IPS DF 19.7 (cell line): ENCODE measurements at places on chromosomes 7 and 10.
A peak's percentile ranks its signal among the peaks of the same experiment; 100 is the strongest.

DNA sequence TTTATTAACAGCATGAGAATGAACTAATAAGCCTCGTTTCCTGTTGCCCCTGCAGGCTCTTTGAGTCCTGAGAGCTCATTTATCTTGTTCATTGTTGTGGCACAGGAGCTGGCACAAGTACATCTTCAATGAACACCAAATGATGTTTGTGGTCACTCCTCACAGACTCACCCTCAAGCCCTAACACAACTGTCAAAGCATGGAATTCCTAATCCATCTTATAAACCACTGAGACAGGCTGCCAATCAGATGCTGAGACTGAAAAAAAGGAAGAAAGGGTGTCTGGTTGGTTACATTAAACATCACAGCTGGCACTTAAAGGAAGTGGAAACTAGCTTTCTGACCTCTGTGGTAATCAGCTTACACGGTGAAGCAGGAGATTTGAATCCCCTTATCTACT lies 7.7 kb upstream of the CCDC172 start:
- DNase-seq: no peak

GRCh38 chr10:45550903-45551786 lies 121.4 kb downstream of the ZFAND4 start:
- no peak for DNase-seq

GRCh38 chr10:98920360-98920759 lies 315.3 kb downstream of the HPSE2 start:
- DNase-seq: no peak

DNA sequence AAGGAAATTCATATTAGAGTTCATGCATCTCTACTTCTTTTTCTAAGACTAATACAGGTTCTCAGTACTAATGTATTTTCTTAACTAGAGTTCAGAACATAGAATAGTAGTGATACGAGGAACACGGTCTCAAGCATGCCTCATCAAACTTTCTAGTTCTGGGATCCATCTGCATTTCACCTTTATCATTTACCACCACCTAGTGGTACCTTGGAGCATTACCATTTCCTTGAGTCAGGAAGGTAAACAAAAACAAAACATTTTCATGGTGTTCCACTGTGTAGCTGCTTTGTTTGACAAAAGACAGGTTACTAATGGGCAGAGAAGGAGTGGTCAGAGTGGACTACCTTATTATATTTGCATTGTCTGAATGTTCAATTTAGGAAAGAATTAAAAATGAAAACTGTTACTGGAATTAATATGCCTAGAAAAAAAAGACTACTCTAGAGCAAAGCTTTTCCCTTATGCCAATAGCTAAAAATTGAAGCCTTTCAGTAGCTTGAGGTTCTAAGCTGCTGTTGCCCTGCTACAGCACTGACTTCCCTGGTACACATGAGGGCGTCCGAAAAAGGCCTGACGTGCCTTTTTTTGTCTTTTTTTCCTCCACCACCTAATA lies 44.5 kb downstream of the STARD3NL start:
- DNase-seq: peak; percentile 15

DNA sequence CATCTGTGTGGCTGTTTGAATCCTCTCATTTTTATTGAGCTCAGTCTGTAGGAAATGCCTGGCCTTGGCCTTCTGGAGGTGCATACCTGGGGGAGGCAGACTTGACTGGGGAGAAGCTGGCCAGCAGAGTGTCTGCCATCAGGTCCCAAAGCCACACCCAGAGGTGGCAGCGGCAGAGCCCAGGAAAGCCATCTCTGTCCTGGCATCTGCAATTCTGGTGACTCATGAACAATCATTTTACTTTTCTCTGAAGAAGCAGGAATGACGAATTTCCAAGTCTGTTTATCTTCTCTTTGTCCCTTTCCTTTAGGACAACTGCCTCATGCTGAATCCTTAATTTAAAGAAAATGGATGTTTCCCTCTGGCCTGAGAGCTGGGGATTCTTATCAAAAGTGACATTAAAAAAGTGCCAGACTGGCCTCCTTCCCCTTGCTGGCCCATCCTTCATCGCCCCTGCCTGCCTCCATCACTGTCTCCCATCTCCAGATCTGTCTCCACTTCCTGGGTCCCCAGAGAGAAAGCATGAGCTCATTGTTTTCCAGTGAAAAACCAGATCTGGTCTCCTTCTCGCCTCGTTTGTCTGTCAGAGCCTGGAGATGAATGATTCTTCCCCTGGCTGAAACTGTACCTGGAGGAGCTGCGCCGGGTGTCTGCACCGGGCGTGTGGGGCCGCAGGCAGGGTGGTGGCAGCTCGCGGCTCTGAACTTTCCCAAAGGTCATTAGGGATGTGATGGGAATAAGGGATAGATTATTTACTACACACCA lies 124.5 kb downstream of the TMEM178B start:
- no peak for DNase-seq

DNA sequence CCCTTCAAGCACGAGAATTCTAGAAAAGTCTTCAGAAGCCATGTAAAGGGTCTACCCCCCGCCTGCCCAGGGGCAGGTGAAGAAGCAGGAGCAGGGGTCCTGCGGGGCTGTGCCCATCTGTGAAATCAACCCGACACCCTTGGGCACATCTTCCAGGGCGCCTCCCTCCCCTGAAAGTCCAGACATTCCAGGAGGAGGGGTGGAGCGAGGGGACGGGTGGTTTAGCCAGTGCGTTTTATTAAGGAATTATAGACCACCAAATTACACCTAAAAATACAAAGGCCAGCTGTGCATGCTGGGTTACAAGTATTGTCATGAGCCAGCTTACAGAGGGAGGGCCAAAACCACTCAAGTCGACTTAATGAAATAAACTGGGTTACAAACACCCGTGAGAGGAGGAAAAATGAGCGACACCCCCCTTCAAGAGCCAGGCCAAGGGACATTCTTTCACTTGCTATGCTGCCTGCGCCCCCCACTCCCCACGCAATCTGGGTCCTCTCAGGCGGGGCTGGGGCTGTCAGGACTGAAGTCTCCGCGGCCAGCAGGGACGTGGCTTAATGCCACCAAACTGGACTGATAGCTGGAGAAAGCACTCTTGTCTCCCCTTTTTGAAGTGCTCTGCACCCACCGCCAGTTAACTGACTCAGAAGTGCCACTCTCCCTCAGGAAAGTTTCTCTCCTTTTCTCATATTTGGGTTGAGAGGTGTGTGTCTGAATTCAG lies 360.3 kb downstream of the FRMD4A start:
- no peak for DNase-seq

DNA sequence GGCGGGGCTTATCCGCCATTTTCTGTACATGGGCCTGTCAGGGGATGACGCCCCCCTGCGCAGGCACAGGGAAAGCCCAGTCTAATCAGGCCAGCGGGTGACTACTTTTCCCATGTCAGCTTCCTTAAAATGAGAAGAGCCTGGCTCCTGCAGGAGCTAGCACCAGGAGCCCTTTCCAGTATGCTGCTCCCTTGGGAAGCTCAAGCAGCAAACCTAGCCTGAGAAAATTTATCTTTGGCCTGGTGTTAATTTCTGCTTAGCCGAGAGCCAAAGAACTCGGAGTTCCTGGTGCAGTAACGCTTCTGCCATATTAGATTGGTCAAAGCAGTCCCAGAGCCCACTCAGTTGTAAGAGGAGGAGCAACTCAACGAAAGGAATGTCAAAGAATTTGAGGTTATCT lies 239.0 kb upstream of the PHYHIPL start:
- no peak for DNase-seq

DNA sequence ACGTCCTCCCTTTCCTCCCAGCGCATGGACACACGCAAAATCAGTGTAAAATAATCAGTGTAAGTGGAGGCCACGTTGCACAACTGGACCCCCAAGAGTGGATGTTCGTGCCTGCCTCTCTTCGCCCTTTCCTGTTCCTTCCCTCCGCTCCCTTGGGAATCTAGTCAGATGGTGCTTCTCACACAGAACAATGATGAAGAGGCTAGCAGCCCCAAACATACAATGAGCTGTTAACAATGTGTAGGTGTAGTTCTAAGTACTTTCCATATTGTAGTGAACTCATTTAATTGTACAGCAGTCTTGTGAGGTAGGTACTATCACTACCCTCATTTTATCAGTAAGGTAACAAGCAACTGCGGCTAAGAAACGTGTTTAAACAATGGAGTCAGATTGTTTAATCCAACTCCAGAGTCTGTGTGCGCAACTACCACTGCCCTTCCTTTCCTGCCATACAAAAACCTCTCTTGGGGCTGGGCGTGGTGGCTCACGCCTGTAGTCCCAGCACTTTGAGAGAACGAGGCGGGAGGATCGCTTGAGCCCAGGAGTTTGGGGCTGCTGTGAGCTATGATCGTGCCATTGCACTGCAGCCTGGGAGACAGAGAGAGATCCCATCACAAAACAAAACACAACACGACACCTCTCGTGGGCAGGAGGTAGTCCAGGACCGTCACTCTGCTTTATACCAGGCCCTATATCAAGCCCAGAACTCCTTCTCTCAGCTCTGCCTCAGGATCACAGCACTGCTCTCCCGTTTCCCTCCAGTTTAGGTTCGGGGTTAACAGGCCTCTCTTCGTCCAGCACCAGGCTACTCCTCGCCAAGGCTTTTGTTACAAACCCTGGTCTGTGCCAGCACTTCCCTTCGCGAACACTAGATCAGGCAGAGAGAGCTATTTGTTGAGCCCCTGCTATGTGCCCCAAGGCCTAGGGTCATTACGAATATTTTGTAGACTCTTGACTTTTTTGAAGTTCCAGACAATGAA lies 1.1 kb downstream of the FKBP9 start:
- DNase-seq: no peak

- no peak for DNase-seq
Measured at GRCh38 chr7:45569290-45569685, 4.9 kb upstream of the ADCY1 start.

DNA sequence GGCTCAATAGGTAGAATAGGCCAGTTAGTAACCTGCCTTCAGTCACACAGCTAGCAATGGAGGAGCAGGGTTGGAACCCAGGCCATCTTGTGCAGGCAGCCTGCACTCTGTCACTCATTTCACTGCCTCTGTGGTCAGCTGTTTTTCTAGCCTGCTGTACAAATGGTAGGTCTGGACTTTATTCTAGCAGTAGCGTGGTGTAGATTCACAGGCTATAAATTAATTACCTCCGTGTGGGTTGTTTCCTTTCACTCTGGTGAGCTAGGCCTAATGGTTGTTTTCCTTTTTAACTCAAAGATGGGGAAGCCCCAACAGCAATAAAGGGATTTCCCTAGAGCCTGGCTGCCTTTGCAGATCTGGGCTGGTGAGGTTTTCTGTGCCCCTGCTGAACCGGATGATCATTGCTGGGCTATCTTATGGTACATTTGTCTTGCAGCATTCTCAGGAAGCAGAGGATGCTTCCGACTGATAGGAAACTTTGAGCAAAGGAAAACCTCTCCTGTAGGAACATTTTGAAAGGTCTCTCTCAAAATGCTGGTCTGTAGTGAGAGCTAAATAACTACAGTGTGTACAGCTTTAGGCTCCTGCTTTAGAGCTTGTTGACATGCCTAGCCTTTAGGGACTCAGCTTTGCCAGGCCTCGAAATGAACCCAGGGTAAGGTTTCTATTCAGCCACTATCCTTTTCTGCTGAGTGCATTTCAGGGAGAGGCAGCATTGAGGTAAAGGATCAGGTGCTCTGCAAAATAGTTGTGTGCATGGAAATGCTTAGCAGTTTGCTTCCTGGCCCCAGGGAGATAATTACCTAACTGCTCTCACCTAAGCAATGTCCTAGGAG lies 157.4 kb downstream of the ST7 start:
- DNase-seq: no peak

- DNase-seq: no peak
Measured at GRCh38 chr7:70434376-70434775, 697.6 kb upstream of the GALNT17 start.

DNA sequence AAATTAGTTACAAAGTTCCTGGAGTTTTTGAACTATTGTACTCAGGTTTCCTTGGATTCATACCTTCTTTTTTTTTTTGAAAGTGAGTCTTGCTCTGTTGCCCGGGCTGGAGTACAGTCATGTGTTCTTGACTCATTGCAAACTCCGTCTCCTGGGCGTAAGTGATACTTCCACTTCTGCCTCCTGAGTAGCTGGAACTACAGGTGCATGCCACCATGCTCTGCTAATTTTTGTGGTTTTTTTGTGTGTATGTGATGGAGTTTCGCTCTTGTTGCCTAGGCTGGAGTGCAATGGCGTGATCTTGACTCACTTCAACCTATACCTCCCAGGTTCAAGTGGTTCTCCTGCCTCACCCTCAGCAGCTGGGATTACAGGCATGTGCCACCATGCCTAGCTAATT lies 22.3 kb downstream of the MCM10 start:
- DNase-seq: no peak

GRCh38 chr7:132034748-132035416 lies 478.5 kb upstream of the PODXL start:
- DNase-seq: no peak

- DNase-seq: no peak
Measured at GRCh38 chr7:22584179-22584578, 84.2 kb upstream of the STEAP1B start.

DNA sequence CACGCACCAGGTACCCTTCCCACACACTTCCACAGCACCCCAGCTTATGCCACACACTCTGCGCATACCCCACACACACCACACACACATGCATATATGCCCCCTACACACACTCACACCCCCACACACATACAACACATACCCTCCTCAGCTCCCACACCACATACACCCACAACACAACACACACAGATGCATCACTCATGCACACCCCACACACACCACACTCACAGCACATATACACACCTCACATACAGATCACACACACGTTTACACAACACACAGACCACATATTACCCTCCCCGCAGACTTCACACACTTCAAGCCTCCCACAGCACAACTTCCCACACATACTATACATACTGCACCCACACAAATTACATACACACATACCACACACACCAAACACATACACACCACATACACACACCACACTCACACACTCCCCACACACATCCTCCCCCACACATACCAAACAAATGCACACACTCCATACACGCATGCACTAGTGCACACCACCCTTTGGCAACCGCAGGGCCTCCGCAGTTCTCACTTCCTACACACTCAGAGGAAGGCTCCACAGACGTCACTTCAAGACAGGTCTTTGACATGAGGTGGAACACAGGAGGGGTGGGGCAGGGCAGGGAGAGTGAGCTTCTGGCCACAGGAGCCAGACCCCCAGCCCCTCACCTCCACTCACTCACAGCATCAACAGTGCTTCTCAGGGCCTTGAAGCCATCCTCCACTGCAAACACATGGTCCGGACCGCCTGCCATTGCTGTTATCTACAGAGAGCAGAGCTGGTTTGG lies 18.5 kb upstream of the ANTXRL start:
- DNase-seq: no peak

DNA sequence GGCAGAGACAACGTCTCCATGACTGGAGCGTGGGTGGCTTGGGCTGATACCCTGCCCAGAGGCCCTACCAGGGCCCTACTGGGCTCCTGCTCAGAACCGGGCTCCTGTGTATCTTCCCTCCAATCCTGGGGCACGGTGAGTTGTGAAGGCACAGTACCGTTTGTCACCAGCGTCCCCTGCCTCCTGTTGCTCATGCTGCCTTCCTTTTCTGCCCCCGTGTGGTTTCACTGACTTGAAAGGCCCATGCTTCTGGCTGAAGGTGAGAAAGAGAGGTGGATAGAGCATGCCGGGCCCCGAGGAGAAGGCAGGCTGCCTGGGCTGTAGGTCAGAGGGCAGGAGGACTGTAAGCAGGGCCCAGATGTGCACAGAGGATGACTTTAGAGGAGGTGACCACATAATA lies 9.1 kb upstream of the DMBT1 start:
- no peak for DNase-seq
